ENCODE measurements at places on chromosomes 13 and 19. TPM values are rescaled to one million over a fixed set of nuclear protein-coding genes. Genes with fewer than 3 reads are reported as not detected.

DNA sequence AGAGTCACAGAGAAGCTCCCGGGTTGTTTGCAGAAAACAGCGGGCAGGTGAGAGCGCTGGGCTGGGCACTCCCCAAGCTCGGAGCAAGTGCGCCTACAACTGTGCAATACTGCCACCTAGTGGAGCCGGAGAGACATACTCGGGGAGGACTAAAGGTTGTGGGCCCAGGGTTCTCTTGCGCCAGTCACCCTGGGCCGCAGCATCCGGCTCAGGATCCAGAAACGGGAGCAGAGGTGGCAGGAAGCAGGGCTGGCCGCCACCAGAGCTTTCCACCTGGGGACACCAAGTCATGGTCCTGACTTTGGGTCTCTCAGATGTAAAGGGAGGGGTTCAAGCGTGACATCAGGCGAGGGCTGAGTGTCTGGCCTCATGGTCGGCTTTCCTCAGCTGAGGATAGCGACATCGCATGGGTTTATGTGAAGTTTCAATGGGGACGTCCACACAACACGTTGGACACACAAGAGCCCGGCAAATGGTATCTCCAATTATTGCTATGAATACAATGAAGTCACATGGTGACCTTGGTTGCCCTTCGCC lies 11.2 kb upstream of the KLK4 start:
- DNase-seq = peak; percentile 82

GRCh38 chr13:50731400-50731799 lies 112.1 kb downstream of the DLEU7 start:
- DNase-seq = no peak

DNA sequence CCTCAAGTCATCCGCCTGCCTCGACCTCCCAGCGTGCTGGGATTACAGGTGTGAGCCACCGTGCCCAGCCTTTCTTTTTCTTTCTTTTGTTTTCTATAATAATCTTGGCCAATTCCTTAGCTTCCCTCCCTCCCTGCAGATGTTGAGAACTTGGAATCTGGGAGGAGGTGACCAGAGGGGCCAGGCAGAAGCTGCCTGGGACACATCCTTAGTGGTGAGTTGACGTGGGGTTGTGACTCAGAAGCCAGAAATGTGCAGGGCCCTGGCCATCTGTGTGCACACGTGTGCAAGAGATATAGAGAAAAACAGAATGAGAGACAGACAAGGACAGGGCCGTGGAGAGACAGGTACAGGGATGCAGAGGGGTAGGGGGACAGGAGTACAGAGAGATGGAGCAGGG lies 154.3 kb downstream of the SIPA1L3 start:
- DNase-seq = no peak

GRCh38 chr19:40469011-40469410 lies 2.2 kb downstream of the SPTBN4 start:
- DNase-seq = no peak

GRCh38 chr13:74017301-74018061 lies 116.7 kb downstream of the KLF12 start:
- DNase-seq = no peak

GRCh38 chr13:51453959-51454703 lies 1.3 kb upstream of the INTS6 start:
- DNase-seq = peak; percentile 23

DNA sequence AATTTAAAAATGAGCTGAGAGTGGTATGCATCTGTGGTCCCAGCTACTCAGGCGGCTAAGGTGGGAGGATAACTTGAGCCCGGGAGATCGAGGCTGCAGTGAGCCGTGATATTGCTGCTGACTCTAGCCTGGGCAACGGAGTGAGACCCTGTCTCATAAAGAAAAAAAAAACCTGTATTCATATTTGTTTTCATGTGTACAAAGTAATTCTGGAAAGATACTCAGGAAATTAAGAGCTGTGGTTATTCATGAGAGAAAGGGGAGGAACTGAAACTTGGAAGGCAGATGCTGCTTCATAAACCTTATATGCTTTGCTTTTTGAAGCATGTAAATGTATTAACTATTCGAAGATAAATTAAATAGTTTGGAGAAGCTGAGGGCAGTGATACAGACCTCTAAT lies 8.8 kb upstream of the RLN3 start:
- DNase-seq = no peak

- no peak for DNase-seq
These were observed 102.1 kb upstream of the C1QTNF9B start for GRCh38 chr13:23999424-23999823.

GRCh38 chr19:17248011-17248776 lies 2.5 kb upstream of the NR2F6 start:
- peak; percentile 69 for DNase-seq

GRCh38 chr13:113860665-113861432 lies 3.0 kb downstream of the GAS6 start:
- DNase-seq = no peak

- no peak for DNase-seq
These were observed 102.9 kb downstream of the FRY start for GRCh38 chr13:32134241-32135055.

Gene PGLYRP2
- total RNA-seq = not detected

Gene NKG7
- not detected for total RNA-seq

Gene ERICH4
- not detected for total RNA-seq

Gene SWSAP1
- total RNA-seq = 2.1 TPM

Gene MADCAM1
- total RNA-seq = 1.7 TPM

DNA sequence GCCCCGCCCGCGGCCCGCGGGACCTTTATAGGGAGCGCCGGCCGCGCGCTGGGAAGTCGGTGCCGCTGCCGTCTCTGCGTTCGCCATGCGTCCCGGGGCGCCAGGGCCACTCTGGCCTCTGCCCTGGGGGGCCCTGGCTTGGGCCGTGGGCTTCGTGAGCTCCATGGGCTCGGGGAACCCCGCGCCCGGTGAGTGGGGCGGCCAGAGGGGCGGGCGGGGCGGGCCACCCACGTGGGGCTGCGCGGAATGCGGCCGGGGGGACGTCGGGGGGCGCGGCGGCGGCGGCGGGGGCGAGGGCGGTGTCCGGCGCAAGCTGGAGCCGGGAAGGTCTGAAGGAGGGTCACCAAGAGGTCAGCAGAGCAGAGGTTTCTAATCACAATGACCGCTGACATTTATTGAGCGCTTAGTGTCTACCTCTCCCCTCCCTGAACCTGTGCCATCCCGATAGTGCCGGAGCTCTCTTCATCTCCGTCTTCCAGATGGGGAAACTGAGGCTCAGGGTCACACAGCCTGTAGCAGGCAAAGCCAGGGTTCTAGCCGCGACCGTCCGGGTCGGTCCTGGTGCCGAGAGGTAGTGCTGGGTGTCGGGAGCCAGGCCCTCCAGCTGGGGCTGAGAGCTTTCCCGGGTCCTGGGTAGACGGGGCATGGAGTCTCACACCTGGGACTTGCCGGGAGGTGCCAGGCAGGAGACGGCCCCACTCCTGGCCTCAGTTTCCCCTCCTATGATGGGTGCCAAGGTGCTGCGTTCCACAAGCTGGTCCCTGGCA lies at the start of gene FSTL3:
Gene FSTL3 (plus strand): TSS at position 54 of the 767 bp plus-strand sequence. CDS start 32 bp downstream, at position 86.
- DNase-seq = no peak

Gene CD209
- total RNA-seq = not detected

DNA sequence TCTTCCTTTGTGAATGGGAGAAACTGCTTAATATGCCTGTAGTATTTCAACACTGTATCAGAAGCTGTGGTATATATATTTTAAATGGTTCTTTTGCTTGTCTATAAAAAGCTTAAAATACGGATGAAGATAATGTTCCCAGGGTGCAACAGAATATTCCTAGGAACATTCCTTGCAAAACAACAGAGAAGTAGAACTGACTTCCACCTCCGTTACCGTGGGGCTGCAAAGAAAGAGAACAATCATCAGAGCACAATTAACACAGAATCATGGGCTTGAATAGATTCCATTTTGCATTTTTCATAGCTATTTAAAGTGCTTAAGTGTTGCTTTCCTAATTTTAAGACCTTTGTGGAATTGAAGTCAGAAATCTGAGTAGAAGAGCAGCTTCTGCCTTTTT lies 1227.7 kb downstream of the EFNB2 start:
- DNase-seq = no peak

GRCh38 chr13:48264058-48264457 lies 31.1 kb downstream of the ITM2B start:
- DNase-seq = no peak

Gene FFAR3
- total RNA-seq = not detected

- DNase-seq = no peak
These were observed 275.6 kb downstream of the DCLK1 start for GRCh38 chr13:35855531-35856019.

- no peak for DNase-seq
These were observed 10.6 kb downstream of the SLC15A1 start for GRCh38 chr13:98741741-98742435.

DNA sequence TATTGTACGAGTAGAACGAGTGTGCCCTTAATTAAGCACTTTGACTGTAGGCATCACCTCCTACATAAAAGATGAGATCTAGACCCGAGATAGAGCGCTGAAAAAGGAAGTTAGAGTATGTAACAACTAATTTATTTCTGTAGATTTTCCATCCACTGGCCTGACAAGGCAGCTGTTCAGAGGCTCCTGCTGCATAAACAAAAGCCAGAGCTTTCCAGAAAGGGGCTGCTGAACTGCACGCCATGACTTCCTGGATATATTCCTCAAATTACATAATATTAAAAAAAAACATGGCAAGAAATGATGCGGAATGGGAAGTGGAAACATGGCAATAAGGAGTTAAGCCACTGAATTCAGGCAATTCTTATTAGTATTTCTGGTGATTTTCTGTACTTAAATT lies 89.7 kb downstream of the AKAP11 start:
- DNase-seq = no peak
